ENCODE measurements at places on chromosomes 12 and 14.

DNA sequence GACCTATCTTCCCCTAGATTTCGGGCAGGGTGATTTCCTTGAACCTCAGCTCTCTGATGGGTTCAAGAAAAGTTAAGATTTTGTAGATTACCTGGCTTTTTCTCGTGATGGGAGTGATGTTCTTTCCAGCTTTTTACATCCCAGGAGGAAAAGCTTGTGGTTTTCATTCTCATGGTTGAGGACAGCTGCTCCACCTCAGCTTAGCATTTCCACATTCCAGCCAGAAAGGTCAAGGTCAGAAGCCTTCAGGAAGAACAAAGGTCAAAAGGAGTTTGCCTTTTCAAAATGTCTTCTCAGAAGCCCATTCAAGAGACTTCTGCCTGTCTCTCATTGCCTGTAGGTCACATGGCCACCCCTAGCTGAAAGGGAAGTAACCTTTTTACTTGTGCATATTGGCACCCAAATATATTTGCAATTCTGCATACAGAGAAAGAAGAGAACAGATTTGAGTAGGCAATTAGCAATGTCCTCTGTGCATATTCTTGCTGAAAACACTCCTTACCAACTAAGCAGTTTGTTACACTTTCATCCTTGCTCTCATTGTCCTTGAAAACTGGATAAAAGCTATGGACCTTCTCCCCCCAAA lies 6.6 kb upstream of the ADGRD1 start:
- no peak for DNase-seq

GRCh38 chr14:20412411-20412810 lies 890 bp downstream of the TEP1 start:
- DNase-seq: no peak

GRCh38 chr14:56145965-56146364 lies 27.8 kb downstream of the PELI2 start:
- DNase-seq: no peak

- DNase-seq: no peak
Measured at GRCh38 chr12:93753838-93754429, 76.8 kb downstream of the CRADD start.

GRCh38 chr12:88529531-88530488 lies 50.5 kb downstream of the KITLG start:
- no peak for DNase-seq

GRCh38 chr12:92539110-92539749 lies 163.6 kb upstream of the PLEKHG7 start:
- no peak for DNase-seq

GRCh38 chr14:22276913-22277816 lies 311.9 kb downstream of the DAD1 start:
- no peak for DNase-seq

DNA sequence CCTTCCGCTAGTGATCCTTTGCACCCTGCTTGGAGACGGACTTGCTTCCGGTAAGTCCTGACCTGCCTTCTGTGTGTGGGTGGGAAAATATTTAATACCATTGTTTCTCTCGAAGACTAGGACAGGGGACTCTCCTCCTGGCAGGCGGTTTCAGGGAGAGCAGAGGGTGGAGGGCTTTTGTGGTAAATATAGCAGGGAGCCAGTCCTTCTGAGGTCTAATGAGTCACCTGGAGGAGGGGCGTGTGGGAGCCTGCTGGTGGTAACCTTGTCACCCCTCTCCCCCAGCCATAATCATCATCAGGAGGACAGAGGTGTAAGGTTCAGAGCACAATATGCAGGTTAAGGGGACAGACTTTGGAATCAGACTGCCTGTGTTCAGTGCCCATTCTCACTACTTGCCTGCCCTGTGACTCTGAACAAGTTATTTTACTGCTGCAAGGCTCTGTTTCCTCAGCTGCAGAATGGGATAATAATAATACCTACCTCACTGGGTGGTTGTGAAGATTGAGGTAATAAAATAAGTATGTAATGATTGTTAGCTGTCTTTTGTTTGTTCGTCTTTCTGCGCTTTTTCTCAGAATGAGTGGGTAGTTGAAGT lies 47.4 kb downstream of the SUSD6 start:
- DNase-seq: no peak

DNA sequence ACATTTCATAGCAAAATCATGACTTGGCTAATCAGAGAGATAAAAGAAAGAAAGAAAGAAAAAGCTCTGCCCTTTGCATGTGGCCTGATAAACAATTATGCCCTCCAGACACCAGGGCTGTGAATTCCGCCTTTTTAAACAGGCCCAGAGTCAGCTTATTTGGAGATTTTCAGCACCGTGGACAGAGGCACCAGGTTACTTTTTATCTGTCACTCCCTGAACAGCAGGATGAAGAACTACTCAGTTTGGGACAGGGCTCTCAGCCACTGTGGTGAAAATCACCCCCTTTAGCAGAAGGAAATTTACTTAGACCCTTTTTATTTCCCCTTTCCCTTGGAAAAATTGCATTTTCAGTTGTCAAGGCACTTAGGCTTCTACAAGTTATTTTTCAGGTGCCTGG lies 359.9 kb downstream of the NRXN3 start:
- no peak for DNase-seq

- DNase-seq: no peak
Measured at GRCh38 chr12:106841510-106842302, 67.2 kb downstream of the RIC8B start.

- DNase-seq: no peak
Measured at GRCh38 chr14:77039285-77040058, 11.0 kb upstream of the IRF2BPL start.

GRCh38 chr12:88144546-88145468 lies 2.7 kb downstream of the TMTC3 start:
- DNase-seq: no peak

DNA sequence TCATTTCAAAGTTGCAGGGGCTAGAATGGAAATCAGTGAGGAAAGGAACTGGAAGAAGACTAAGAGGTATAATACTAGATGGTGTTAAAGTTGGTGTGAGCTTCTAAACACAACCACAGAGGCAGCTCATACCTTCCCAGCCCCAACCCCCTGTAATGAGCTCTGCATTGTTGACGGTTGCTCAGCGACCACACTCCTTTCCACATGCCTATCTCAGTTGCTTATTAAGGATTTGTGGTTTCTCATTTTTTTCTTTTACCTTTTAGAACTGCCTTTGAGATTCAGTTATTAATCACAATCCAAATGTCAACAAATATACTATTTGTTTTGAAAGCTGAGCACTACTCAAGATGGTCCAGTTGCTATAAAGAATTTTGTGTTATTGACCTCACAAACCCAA lies 62.1 kb upstream of the KIF21A start:
- no peak for DNase-seq

GRCh38 chr12:122860854-122861586 lies 25.8 kb downstream of the HIP1R start:
- DNase-seq: no peak

- DNase-seq: no peak
Measured at GRCh38 chr12:74391283-74391682, 146.4 kb upstream of the ATXN7L3B start.

- no peak for DNase-seq
Measured at GRCh38 chr14:84749191-84749955, 780.6 kb upstream of the FLRT2 start.

GRCh38 chr12:119758722-119759121 lies 90.8 kb downstream of the PRKAB1 start:
- DNase-seq: no peak

GRCh38 chr12:29157486-29157946 lies 8.4 kb downstream of the FAR2 start:
- DNase-seq: no peak

- no peak for DNase-seq
Measured at GRCh38 chr14:70808416-70809224, 693 bp downstream of the MAP3K9 start.

DNA sequence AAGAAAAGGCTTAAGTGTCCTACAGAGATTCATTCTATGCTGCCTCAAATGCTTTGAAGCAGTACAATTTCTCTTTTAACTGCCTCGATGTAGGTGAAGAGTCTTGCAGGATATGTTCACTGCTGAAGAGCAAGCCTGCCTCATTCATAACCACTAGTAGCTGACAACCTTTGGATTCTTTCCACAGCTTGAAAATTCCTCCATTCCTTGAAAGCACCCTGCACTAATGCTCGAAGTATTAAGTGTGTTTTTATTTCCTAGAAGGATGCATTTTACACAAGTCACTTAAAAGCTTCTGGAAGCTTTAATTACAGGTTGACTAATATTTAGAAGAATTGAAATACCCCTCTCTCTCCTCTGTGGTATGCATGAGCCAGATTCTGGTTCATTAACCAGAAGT lies 429.4 kb downstream of the DIO2 start:
- DNase-seq: no peak

DNA sequence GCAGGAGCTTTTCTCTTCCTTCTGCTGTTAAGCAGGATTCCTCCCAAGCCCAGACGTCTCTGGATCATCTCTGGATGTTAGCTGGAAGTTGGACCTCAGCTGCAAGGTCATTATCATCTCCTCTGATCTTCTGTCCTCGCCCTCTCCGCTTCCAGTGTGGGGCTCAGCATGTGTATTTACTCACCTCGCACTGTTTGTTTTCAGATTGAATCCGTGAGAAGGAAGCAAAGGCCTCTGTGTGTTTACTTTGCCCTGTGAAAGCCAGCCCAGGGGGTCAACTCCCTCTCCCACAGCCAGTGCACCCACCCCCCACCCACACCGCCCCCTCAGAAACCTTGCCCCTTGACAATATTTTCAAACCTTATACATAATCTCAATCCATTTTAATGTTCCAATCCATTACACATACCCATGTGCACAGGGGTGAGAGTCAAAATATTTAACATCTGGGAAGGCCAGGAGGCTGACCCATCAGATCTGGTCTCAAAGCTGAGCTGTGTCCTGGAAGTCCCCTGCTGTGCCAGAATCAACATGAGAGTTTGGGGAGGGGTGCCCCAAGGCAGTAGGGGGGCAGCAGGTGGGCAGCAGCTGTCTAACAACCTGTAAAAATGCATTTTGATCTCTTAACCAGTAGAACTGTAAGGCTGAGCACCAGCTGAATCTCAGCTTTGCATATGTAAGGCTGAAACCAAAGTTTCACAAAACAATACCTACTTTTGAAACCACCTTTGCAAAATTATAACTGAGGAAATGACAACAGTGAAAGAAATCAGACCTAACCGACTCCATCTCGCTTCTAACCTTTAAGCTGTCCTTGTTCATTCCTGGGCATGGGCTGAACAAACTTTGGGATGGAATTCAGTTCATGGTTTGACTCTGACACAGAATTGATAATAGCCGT lies 157.9 kb downstream of the ZNF664 start:
- DNase-seq: no peak

DNA sequence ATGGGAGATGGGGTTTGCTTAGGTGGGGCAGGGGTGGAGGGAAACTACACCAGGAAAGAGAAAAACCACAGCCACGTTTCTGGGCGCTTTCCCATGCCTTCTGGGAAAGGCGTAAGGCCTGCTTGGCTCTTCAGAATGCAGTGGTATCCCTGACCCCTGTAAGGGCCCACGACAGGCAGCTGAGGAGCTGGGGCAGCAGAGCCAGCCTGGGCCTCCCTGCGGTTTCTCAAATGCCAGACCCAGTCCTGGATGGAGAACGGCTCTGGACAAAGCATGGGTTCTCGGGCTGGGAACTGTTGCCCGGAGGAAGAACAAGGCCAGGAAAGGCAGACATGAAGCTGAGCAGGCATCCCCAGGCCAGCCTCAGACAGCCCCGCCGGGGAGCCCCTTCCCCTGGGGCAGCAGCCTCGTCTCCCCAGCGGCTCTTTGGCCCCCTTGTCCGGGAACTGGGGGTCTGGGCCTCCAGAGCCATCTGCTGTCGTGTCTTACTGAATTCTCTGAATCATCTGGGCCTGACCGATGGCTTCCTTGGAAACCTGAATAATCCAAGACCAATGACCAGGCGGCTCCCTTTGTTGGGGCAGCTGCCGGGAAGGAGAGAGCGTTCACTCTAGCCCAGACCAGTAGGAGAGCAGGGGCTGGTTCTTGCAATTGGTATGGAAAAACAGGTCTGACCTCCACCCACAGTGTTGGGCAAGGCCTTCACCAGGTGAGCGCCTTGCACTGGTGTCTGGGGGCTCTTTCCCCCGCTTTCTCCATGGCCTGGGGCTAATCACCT lies 64.0 kb upstream of the RIN3 start:
- DNase-seq: no peak

DNA sequence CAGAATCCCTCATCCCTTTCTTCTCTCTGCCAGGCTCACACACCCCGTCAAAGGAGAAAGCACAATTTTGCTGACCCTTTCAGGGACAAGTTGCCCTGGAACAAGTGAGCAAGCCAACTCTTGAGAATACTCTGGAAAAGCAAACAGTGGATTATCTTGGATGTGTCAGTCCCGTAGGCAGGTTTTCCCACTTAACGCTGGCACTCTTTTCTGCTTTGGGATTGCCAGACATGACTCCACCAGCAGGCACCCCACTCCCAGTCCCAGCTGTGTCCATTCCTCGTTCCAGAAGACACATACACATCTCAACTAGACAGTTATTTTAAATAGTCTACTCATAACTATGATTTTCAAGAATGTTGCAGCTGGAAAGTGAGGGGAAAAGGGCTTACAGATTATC lies 145.5 kb upstream of the CDKN3 start:
- DNase-seq: no peak

DNA sequence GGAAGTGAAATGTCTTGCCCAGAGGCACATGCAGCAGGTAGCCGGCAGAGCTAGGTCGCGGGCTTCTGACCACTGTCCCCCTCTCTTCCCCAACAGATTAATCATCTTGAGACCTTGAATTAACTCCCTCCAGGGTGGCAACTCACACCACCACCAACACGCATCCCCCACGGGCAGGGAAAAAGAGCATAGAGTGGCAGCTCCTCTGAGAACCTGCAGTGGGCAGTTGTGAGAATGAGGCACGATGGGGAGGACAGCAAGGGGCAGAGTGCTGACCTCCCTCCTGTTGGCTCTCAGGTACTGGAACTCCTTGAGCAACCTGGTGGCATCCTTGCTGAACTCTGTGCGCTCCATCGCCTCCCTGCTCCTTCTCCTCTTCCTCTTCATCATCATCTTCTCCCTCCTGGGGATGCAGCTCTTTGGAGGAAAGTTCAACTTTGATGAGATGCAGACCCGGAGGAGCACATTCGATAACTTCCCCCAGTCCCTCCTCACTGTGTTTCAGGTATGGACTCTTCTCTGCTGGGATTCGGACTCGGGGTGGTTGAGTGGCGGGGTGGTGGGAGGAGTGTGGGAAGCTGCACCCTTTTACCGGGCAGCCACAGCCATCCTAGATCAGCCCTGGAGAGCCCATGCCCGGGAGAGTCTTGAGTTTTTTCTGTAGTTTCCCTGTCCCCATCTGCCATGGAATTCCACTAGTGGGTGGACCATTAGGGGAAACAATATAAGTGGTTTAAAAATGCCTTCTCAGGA lies 213.3 kb upstream of the FKBP4 start:
- DNase-seq: no peak
